ENCODE measurements at places on chromosomes 11 and 22.

DNA sequence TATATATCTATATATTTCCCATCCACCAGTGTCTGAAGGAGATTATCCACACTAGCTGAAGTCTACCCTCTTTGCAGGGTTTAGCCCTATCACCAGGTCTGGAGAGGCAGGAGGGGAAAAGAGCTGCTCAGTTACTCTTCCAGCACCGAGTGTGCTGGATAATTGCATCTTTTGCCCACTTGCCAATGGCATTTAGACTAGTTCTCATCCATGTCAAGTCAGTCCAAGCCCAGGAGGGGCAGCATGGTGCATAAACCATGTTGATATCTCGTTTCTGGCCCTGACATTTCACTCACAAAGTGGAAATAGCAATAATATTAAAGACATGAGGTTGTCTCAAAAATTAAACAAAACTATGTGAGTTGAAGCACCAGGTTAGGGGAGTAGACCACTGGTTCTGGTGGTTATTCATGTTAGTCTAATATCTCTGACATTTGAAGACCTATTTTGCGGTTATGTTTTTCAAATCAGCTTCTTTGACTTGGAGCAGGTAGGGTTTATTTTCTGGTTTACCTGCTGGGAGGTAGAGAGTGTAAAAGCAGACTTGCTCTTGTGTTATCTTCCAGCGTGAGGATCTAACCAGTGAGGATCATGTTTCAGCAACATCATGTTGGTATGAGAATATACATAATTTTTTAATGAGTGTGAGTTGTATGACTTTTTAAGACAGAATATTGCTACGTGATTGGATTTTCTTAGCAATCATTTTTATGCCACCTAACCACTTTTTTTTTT, 273.2 kb upstream of the KIRREL3 start:
- DNase-seq = no peak

- DNase-seq = no peak
Measured at GRCh38 chr22:31286360-31287255, 5.7 kb downstream of the PIK3IP1 start.

GRCh38 chr22:31945443-31945855, 1.1 kb downstream of the YWHAH start:
- no peak for DNase-seq

DNA sequence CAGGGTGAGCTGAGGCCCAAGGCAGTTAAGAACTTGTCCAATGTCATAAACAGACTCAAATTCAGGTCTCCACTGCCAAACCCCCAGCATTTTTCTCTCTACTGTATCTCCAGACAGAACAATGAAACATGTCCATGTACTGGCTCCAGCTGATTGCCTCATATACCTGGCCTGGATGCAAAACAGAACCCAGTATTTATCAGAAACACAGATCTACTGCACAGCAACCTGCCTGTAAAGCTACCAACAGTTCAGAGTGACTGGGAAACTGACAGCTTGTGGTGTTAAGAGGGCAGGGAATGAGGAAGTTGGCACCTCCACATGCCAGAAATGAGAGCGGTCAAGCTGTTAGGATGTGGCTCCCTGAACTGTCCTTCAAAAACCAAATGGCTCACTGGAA, 41.6 kb downstream of the C11orf71 start:
- no peak for DNase-seq

DNA sequence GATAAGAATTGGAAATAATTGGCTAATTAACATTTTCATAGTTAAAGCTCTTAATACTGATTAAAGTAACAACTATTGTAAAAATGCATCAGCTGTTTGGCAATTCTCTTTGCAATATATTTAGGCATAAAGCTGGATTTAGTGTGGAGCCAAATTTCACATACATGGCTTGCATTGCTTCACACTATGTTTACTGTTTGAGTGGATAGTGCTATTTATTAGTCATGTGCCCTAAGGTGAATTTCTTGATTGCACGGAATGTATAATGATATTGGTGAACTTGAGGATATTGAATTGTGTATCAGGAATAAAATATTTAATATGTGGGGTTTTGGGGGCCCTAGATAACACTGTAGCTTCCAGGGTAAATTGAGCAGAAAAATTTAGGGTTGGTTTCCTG, 100.9 kb downstream of the AASDHPPT start:
- no peak for DNase-seq

- DNase-seq = no peak
Measured at GRCh38 chr11:6443269-6444003, 2.6 kb upstream of the HPX start.

GRCh38 chr22:29846290-29846689, 8.2 kb upstream of the ASCC2 start:
- no peak for DNase-seq

GRCh38 chr22:48368975-48369525, 1458.6 kb downstream of the BRD1 start:
- no peak for DNase-seq

DNA sequence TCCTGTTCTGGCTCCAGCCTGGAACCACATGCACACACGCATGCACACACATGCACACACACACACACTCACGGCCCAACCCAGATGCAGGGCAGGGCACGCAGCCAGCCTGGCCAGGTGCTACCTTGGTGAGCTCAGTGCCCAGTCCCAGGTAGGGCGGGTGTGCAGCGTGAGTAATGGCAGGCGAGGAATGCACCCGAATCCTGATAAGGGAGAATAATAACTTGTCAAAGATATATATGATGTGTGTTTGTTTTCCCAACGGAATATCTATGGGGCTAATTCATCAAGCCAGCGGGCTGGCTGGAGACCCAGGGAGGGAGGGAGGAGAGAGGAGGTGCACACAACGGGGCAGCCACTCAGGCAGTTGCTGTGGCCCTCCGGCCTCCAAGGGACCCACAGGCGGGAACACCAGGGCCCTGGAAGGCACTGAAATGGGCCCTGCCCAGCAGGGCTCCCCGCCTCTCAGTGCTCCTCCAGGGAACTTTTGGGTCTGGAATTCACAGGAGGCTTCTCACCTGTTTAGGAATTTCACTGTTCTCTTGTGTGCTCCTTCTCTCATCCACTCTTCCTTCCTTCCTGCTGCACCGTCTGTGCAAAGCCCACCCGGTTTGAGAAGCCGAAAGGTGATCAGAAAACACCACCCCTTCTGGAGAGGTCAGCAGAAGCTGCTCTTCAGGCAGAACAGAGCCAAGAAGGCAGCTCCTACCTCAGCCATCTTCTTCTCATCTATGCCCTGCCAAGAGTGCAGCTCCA, 79.0 kb downstream of the BUD13 start:
- no peak for DNase-seq

DNA sequence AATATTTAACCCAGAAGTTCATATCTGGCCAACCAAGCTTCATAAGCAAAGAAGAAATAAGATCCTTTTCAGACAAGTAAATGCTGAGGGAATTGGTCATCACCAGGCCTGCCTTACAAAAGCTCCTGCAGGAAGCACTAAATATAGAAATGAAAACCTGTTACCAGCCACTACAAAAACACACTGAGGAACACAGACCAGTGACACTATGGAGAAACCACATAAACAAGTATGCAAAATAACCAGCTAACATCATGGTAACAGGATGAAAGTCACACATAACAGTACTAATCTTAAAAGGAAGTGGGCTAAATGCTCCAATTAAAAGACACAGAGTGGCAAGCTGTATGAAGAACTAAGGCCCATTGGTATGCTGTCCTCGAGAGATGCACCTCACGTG, 311.4 kb downstream of the DYNC2H1 start:
- no peak for DNase-seq

- no peak for DNase-seq
Measured at GRCh38 chr22:33167998-33168790, 110.0 kb upstream of the SYN3 start.

- no peak for DNase-seq
Measured at GRCh38 chr11:75330291-75330690, 21.2 kb downstream of the ARRB1 start.

- DNase-seq = no peak
Measured at GRCh38 chr22:48485149-48486133, 1342.2 kb downstream of the BRD1 start.

- no peak for DNase-seq
Measured at GRCh38 chr22:38953577-38954413, 3.6 kb upstream of the APOBEC3A start.

Measured in cortex of kidney (tissue), 1 donor.